ENCODE measurements at places on chromosomes 3 and 15.

GRCh38 chr3:171245796-171246765 is 214.1 kb downstream of the TNIK start:
- no peak for DNase-seq

GRCh38 chr3:112357930-112358780 is 25.2 kb downstream of the CD200 start:
- no peak for DNase-seq

- DNase-seq = no peak
These were observed 60.1 kb downstream of the SUMF1 start for GRCh38 chr3:4406746-4407568.

DNA sequence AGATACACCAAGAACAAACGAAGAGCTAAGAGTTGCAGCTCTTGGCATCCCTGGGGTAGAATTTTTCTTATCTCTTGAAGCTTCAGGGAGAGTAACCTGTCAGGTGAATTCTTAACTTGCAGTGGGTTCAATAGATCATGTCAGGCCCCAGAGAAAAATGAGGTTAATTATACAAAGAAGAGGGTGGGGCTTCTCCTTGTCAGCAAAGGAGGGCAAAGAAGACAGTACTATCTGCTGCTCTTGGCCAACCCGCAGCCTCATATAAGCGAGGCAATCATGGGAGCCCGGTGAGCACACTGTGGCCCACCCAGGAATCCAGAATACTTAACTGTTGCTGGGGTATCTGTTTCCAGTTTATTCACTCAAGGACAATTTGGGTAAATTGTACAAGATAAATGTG is 110.2 kb downstream of the SEMA5B start:
- DNase-seq = no peak

GRCh38 chr3:104458657-104459056 is 908.1 kb upstream of the ALCAM start:
- no peak for DNase-seq

Data from CD8-positive, alpha-beta memory T cell (primary cell).